ENCODE measurements at places on chromosomes 16 and 17.

DNA sequence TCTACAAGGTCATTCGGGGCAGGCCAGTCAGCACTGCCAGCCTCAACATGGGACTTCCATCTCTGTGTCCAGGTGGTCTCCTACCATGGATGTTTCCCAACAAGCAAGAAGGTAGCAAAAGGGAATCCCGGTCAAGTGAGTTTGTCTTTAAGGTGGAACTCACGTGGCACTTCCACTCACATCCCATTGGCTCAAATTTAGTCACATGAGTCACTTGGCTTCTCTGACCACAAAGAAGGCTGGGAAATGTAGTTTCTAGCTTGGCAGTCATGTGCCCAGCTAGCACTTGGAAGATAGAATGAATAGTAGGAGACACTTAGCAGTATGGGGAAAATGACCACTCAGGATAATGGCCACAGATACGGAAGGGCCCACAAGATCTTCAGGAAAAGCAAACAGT, 106.6 kb downstream of the AIPL1 start:
- no peak for DNase-seq

DNA sequence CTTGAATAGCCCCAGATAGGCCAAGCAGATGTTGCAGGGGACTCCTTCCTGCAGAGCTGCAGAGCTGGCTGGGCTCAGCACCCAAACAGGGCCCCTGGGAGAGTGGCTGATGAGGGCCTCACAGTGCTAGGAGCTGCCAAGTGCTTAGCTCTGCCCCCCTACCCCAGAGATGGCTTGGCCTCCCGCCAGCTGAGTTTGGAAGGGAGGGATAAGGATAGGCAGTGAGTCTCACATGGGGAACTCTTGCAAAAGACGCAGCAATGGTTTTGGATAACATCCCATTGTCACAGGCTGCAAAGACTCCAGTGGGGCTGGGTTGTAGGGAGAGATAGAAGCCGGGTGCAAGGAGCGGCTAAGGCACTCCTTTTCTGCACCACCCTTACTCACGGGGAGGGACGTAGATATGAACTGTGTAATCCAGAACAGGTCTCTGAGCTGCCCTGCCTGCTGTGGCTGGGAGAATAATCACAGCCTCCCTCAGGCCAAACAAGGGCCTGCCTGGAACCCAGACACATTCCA, 52.9 kb upstream of the MAF start:
- DNase-seq: no peak

DNA sequence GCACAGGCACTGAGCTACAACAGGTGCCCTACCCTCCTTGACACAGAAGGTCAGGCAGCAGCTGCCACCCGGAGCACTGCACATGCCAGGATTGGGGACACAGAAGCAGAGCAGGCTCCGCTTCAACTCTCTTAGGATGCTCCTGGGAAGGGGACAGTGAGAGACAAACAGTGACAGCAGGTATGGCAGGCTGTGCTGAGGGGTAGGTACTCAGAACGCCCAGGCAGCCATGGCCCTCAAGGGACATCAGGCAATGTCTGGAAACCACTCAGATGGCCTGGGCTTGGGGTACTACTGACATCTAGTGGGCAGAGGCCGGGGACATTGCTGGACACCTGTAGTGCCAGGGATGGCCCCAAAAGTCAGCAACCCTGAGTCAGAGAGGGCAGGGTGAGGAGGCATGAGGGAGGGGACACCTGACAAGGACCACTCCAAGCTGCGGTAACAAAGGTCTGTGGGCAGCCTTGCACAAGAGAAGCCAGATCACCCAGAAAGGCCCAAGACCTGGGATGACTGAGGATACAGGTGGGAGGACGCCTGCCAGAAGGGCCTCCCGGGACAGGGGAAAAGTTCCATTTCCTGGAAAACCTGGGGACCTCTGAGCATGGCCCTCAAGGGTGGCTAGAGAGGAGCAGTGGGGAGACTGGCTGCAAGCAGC, 21.2 kb downstream of the PEMT start:
- peak; percentile 74 for DNase-seq

- peak; percentile 77 for DNase-seq
Observed at GRCh38 chr17:82097184-82097918, 685 bp downstream of the FASN start.

GRCh38 chr17:2883544-2884213, 87.4 kb downstream of the RAP1GAP2 start:
- DNase-seq: peak; percentile 65

- no peak for DNase-seq
Observed at GRCh38 chr16:17166095-17166494, 304.7 kb downstream of the XYLT1 start.

DNA sequence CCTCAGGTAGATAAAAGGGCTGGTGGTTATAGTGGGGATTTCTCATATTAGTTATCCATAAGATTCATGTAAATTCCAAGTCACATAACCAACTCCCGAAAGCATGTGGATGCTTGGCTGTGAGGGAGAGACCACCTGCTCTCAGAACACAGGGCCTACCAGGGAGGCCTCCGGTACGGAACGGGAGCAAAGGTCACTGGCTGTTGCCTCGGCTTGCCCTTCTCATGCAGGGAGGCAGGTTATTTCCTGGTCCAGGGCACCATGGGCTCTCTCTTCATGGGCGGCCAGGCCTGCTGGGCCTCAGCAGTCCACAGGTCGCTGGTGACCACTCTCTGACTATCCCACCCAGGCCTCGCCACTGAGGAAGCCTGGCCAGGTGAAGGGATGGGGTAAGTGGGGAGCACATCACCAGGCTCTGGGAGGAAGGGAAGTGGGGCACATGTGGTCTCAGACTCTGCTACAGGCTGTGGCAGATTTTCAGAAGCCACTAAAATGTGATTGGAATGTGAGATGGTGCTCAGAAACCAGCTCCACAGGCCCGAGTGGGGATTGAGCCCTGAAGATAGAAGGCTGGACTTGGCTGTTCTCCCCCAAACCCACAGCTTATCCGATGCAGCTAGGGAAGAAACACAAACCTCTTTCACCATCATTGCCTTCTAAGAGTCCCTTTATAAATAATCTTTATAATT, 45.4 kb downstream of the HNF1B start:
- no peak for DNase-seq
